SW 1271 (cell line): ENCODE measurements at places on chromosomes 3 and 15.
A peak's percentile ranks its signal among the peaks of the same experiment; 100 is the strongest.

DNA sequence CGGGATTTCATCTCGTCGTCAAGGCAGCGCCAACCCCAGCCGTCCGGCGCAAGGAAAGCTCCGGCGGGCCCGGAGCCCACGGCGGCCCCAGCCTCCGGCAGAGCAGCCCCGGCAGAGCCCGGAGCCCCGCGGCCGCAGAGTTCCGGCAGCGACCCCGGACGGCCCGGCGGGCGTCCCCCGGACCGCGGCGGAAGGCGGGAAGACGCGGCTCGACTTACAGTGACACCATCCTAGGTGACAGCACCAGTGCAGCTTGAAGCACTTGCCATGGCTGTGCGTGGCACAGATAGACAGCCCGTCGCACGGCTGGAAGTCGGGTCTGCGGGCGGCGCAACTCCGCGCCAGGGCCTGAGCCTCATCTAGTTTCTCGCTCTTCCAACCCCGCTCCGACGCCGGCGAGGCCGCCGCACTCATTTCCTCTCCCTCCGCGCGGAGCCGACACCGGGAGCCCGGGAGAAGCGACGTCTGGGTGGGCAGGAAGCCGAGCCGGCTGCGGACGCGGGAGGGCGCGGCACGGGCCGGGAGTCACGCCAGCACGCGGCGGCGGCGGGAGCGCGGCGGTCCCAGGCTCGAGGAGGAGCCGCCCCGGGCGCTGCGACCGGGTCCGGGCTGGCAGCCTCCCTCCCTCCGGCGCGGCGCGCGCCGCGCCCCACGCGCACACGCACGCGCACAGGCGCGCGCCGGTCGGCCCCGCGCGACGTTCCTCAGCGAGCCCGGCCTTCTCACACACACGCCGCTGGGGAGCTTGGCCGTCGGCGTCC is at the start of gene C3orf70:
TSS of gene C3orf70 (minus strand) at position 651 of the 761 bp plus-strand sequence. CDS start at position 414, 237 bp downstream.
- DNase-seq, result peak; percentile 17

- no peak for DNase-seq
Measured at GRCh38 chr3:127354761-127355160, 66.9 kb upstream of the PRR20G start.

GRCh38 chr3:64530434-64531049 is 157.3 kb downstream of the ADAMTS9 start:
- peak; percentile 12 for DNase-seq

DNA sequence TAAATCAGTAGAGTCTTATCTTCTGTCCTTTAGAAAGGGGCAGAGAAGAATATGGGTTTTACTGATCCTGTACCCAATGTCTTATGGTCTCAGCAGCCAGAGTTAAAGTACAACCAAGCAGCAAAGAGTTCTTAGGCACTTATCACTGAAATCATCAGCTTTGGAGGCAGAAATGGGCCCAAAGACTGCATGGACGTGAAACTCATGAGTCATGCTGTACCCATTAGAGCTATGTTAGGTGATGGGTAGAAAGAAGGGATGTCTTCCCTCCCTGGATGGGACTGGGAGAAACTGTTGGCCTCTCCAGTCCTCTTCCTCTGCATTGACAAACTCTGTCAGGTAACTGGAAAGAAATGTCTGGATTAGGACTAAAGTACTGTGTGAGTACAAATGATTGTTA is 63.4 kb downstream of the EOMES start:
- DNase-seq, result no peak

GRCh38 chr3:78918361-78919020 is 849.3 kb downstream of the ROBO1 start:
- no peak for DNase-seq
